ENCODE measurements at places on chromosomes 2 and 18.

DNA sequence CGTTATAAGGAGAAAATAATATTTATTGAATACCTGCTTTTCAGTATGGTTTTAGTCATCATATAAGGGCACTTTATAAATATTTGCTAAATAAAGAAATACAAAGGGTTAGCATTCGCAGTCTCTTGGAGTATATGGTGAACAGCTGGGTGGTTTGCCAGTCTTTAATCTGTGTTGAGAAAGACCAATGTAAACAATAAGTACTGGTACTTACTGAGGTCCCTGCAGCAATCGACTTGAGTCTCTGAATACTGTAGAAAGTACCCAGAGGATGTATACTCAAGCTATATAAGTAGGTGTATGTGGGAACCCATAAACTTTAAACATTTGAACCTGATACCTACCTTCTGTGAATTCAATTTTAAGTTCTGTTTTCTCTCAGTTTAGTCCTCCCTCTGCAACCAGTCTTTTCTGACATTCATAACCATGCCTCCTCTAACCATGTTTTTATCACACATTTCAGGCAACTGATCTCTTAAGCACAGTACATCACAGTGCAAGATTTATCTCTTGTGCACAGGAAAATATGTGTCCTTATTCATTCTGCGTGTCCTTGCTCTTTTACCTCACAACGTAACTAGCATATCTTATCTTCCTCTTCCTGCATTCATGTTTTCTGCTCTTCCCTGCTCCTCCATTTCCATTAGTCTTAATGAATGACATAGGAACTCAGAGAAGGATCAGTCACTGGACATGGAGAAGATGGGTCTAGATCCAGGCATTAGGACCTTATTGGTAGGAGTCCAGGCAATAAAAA lies 21.7 kb downstream of the C18orf63 start:
- DNase-seq: no peak

- DNase-seq: no peak
These were observed 679 bp downstream of the CLK1 start for GRCh38 chr2:200863782-200864175.

GRCh38 chr18:49970319-49970718 lies 157.0 kb upstream of the ACAA2 start:
- DNase-seq: no peak

DNA sequence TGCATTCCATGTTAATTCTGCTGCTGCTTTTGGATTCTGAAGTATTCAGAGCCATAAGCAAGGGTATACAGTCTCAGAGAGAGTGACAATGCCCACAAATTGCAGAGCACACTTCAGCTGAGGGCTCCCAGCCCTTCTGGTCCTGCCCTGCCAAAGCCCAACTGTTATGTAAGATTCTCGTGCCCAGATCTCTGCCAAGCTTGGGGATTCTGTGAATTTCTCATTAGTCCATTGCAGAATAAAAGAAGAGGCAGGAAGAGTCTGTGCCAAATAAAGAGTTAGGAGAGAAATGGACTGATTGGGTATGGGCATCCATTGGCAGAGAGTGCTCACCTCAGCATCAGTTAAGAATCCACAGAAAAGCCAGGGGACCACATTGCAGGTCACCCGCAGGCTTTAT lies 112.0 kb upstream of the PNPT1 start:
- no peak for DNase-seq

DNA sequence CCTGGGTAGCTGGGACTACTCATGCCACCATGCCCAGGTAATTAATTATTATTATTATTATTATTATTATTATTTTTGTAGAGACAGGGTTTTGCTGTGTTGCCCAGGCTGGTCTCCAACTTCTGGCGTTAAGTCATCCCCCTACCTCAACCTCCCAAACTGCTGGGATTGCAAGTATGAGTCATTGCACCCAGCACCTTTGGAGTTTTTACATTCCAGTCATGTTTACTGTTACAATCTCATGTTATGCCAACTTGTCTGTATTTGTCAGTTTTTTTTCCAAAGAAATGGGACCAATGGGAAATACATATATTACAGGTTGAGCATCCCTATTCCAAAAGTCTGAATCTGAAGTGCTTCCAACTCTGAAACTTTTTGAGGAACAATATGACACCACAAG lies 903.8 kb downstream of the SLC4A3 start:
- no peak for DNase-seq

Data from cortex of kidney (tissue), 1 donor.